COR-L47 (cell line): ENCODE measurements at places on chromosomes 2 and 18.
A peak's percentile ranks its signal among the peaks of the same experiment; 100 is the strongest.

- DNase-seq: no peak
These were observed 11.9 kb downstream of the SDC1 start for GRCh38 chr2:20212871-20213503.

- peak; percentile 33 for DNase-seq
These were observed 325.4 kb upstream of the FIGN start for GRCh38 chr2:164061129-164061746.

DNA sequence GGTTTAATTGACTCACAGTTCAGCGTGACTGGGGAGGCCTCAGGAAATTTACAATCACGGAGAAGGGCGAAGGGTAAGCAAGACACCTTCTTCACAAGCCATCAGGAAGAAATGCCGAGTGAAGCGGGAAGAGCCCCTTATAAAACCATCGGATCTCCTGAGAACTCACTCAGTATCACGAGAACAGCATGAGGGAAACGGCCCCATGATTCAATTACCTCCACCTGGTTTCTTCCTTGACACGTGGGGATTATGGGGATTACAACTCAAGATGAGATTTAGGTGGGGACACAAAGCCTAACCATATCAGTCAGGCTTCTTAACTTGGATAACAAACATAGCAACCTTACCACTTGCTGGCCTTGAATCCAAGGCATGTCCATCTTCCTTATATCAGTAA lies 289.0 kb upstream of the STON1 start:
- DNase-seq: no peak

- DNase-seq: peak; percentile 28
These were observed 42.1 kb upstream of the GALR1 start for GRCh38 chr18:77207540-77207939.

DNA sequence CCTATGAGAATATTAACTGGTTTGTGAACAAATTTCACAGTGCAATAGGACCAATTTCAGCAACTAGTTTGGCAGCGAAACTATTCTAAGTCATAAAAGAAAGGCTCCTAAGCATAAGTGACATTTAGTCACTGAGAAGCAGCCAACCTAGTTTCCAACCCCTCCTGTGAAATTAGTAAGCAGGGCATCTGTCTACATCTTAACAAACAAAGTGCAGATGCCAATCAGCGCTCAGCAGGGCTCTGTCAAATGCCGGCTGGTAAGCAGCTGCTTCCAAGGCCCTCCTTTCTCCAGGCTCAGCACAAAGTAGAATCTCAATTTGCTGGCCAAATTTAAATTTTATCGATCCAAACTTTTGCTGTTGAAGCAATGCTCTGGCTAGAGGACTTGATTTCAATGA lies 124.7 kb downstream of the ICOS start:
- DNase-seq: peak; percentile 29

DNA sequence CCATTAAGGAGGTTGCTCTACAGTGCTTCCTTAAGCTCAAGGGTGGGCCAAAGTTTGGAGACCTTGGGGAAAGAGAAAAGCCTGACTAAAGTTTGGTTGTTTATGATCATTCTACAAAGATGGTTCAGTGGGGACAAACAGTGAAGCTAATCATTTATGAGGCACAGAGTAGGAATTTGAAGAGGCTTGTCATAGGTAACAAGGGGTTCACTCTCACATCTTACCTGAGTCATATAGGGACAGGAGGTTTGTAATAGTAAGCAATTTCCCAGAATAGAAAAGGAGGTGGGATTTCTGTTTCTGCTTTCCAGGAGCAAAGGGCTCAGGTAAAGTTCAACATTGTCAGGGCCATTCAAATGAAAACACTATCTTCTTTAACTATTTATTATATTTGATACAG lies 787.9 kb downstream of the CPS1 start:
- no peak for DNase-seq

DNA sequence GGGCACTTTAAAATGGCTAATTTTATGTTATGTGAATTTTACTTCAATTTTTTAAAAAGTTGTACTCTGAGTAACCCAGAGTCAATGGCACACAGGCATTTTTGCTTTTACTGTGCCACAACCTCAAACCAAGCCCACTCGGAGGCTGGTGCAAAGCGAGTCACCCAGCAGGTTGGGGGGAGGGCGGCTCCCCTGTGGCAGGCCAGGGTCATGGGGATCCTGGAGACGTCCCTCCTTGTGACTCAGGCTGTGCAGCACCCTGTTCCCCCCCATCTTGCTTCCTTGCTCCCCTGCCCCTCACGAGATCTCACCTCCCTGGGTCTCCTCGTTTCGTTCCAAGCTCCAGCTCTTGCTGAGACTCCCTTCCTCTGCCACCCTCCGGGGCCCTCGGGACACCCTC lies 58.6 kb downstream of the POMC start:
- no peak for DNase-seq

DNA sequence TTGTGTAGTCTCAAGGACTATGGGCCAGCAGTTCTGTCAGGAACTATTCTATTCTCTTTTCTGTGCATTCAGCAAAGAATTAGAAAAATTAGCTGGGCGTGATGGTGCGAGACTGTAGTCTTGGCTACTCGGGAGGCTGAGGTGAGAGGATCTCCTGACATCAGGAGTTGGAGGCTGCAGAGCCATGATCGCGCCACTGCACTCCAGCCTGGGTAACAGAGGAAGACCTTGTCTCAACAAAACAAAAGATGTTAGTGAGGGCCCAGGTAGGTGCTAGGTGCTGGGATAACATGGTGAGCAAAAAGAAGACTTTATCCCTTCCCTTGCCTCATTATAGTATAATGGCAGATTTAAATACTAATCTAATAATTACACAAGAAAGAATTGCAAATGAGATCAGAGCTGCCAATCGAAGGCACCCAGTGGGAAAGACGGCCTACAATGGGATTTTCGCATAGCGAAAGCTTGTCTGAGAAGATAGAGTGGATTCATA lies 447 bp upstream of the MRPL19 start:
- no peak for DNase-seq

- peak; percentile 48 for DNase-seq
These were observed 193.4 kb downstream of the TDRD15 start for GRCh38 chr2:21317131-21317530.

- no peak for DNase-seq
These were observed 194.5 kb downstream of the SEPTIN10 start for GRCh38 chr2:109419171-109419756.

DNA sequence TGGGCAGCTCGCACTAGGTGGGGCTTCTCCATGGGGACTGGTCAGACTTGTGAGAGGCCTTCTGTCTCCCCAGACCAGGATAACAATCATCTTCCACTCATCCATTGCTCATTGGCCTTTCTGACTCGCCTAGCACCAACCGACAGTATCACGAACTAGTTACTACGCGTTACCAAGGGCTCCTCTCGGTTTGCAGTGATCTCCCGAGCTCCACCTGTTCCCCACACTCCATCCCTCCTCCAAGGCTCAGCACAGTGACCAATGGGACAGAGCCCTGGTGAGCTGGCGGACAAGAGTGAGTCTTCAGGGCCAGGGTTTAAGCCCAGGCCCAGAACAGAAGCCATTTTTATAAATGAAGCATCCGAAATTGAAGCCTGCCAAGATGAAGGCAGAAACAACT lies 42.8 kb upstream of the SMAD7 start:
- DNase-seq: no peak

GRCh38 chr2:180291060-180291459 lies 284.0 kb upstream of the CWC22 start:
- no peak for DNase-seq

DNA sequence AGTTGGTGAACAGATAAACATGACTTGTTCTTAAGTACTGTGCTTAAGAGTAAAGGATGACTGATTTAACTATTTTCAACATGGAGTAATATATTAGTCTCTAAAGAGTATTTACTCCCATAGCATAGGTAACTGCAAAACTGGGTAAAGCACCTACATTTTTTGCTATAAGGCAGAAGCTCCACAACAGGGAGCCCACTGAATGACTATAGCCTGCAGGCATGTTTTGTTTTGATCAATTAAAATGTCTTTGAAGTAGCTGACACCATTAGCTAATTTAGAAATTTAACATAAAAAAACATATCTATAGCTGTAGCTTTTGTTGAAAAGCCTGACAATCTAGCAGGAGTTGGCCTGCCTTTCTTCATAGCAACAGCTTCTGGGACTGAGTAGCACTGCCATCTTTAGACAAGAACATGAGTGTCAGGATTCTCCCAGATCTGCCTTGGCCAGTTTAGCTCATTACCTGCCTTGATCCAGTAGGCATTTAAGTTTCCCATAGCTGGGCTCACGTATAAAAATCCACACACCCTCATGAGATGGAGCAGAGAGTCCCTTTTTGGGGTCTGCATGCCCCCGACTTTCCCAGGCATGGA lies 1935.1 kb upstream of the PIK3C3 start:
- DNase-seq: peak; percentile 31

- DNase-seq: no peak
These were observed 96.7 kb downstream of the WDR7 start for GRCh38 chr18:56747857-56748256.

- DNase-seq: peak; percentile 18
These were observed 24.7 kb upstream of the TOGARAM2 start for GRCh38 chr2:28956415-28956826.
